Activated T-cell treated with anti-CD3 and anti-CD28 coated beads for 24 hours (primary cell): ENCODE measurements at places on chromosomes 4 and X.

DNA sequence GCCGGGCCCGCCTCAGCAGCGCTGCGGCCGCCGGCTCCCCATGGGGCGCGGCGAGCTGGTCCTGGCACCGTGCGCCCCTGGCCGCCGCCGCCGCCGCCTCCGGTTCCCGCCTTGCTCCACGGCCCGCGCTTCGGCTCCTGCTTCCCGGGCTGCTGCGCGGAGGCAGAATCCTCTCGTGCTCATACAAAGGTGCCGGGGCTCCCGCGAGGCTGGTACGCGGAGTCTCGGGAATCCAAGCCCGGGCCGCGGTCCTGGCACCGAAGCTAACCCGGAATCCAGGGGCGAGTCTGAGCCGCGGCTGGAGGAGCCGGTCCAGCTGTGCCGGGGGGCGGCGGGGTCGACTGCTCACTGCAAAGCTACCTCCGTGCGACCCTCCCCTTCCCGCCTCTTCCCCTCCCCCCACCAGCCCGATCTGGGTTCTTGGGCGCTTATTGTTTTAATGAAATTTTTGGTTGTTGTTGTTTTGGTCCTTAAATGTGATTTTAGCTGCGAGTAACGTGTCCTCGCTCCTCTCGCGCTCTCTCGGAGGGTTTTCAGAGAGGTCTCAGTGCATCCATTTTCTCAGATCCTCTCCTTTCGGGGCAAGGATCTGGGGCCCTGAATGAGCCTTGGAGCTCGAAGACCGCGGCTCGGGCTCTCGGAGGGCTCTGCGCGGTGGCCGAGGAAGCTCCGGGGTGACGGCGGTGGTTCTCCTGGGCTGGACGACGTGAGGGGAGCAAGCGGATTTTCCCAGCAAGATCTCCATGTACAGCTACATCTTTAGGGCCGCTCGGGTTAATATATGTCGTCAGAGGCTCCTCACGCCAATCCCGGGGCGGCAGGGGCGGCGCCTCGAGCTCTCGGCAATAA is at the start of gene HAND2:
Gene HAND2 (minus strand): TSS at position 753 of the 849 bp plus-strand sequence. CDS start 940 bp downstream, outside the sequence.
- no peak for DNase-seq

DNA sequence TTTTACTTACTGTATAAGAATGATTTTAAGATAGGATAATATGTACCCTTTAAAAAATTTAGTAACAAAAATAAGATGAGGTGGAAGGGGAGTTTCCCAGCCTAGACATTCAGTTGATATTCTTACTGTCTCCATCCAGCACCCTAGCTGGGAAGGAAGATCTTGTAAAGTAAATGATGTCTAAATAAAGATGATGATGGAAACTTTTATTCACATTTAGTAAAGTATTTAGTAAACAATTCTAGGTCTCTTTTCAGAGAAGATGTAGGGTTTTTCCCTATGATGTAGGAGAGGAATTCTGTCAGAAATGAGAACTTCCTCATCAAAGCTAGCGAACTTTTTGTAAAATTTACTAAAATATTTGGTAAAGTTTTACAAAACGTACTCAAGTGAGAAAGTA is 136.8 kb downstream of the RAPGEF2 start:
- DNase-seq: no peak

GRCh38 chr4:165378745-165379677 is at the start of gene CPE:
Gene CPE (plus strand): TSS chr4:165379008. CDS start chr4:165379222, 214 bp downstream.
- peak; percentile 40 for DNase-seq

DNA sequence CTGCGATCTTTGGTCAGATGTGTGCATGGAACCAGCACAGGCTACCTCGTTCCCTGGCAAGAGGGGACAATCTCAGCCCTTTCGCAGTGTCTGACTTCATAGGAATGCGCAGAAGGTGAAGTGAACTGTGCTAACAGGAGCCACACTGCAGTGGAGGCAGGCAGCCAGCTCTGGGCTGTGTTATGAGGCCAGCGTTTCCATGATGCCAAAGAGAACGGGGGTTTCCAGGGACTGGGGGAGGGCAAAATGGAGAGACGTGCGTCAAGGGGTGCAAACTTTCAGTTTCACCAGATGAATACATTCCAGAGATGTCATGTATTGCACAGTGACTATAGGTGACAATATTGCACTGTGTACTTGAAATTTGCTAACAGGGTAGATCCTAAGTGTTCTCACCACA is 30.4 kb downstream of the CLDN34 start:
- DNase-seq: peak; percentile 36

DNA sequence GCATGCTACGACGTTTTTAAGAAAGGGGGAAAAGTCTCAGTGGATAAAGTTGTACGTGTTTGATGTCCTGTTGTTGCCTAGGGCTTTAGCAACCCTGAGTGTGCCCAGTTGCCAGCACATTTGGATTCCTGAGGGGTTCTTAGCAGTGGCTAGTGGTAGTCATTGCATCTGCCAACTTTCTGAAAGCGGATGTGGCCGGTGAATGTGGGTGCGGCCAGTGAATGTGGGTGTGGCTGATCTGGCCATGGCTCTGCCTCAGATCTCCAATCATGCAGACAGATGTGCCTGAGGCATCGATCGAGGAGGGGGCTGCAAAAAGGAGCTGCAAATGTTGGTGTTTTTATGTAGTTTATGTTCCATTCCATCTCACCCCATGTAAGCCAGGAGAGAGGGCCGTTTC is 41.5 kb upstream of the FAT1 start:
- DNase-seq: no peak

DNA sequence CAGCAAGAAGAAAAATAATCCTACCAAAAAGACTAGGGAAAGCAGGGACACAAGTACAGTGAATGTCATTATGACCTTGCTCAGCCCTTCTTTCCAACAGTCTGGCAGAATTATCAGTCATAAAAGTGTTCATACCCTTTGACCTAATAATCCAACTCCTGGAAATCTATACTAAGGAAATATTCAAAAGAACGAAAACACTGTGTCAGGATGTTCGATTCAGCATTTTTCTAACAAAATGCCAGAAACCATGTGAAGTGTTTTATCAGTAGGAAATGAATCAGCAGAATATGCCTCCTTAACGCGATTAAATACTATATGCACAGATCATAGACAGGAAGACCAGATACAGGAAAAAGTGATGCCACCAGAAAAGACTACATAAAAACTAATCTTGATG is 16.2 kb upstream of the S100G start:
- DNase-seq: no peak

- no peak for DNase-seq
These were observed 113.4 kb downstream of the ANXA5 start for GRCh38 chr4:121583396-121583795.

DNA sequence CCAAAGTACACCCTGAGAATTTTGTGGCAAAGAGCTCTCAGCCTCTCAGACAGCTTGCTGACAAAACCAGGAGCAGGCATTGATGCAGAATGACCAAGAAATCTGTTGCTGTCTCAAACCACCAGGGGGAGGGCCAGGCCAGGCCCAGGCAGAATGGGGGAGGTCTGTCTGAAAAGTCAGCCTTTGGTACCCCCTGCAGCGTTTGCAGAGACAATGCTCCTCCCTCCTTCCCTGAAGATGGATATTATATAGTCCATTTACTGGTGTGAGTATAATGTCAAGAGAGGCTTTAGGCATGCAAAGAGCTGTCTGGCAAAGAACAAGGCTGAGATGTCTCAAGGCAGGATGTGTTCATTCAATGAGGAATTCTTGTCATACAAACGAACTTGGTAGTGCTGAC is 52.9 kb upstream of the TRPC5OS start:
- DNase-seq: no peak

- DNase-seq: no peak
These were observed 41.1 kb upstream of the ACSL4 start for GRCh38 chrX:109774136-109774535.

- DNase-seq: no peak
These were observed 108.2 kb downstream of the PCDH7 start for GRCh38 chr4:30828264-30828926.

DNA sequence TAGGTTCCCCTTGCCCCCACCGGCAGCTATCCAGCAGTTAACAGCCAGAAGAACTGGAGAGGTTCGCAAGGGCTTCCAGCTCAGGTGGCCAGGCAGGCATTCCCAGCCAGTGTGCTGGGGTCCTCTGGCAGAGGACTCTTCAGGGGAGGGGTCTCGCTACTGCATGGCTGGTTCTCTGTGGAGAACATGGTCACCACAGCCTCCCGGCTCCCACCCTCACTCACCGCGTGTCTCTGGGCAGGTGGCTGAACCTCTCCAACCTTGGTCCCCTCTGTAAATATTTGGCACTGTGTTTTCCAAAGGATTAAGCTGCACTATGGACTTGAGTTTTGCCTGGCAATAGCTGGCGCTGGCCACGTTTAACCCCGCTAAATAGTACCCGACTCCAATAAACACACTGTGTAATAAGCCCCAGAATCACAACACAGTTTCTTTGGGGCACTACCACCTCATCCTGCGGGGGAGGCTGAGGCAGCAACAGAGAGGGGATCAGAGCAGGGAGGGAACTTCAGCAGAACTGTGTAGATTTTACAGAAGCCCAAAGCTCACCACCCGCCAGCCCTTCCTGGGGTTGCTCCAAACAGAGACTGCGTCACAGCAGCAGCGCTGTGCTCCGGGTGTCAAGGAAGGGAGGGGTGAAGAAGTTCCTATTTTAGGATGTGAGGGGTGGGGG is 15.2 kb downstream of the BCOR start:
- DNase-seq: no peak

- no peak for DNase-seq
These were observed 15.9 kb upstream of the RBM47 start for GRCh38 chr4:40645586-40645985.

GRCh38 chr4:10761903-10762302 is 77.3 kb upstream of the CLNK start:
- no peak for DNase-seq

- DNase-seq: no peak
These were observed 62.1 kb upstream of the ANTXR2 start for GRCh38 chr4:80134936-80135701.

DNA sequence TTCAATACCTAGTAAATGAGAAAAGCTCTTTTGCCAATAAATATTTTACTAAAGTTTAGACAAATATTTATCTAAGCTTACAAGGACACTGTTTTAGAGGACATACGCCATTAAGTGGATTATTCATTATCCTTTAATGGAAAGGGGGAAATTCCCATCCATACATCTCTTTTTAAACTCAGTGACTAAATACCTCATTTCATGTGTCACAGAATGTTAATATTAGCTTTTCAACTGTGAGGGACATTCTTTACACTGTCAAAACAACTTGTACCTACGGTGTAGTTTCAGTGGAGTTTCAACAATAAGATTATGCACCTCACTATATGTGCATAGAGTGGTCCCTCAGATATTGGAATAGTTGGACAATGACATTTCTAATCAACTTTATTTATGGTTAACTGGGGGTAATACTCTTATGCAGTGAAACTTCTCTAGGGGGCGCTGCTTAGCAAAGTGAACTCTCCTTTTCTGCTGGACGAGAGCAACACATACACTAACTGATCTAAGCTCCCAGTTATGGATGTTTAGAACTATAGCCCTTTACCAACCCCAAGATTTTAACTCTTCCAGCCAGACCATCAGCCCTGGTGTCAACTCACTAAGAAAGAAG is 9.7 kb downstream of the HS6ST2 start:
- no peak for DNase-seq

DNA sequence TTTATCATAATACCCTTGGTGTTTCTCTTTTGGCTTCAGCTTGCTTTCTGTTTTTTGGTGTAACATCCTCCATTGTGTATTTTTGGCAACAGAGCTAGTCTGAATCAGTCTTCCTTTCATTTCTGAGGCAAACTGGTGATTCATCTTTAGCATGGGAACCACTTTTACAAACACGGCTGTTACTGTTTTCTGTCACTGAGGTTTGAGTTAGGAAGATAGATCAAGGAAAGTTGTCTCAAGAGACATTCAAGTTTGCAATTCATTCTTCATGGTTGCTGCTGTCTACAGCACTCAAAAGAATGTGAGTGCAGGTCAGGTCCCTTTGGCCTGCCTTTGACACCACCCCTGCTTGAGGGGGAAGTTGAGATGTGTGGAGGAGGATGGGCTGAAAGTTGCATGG is 36.3 kb downstream of the IL21 start:
- no peak for DNase-seq

DNA sequence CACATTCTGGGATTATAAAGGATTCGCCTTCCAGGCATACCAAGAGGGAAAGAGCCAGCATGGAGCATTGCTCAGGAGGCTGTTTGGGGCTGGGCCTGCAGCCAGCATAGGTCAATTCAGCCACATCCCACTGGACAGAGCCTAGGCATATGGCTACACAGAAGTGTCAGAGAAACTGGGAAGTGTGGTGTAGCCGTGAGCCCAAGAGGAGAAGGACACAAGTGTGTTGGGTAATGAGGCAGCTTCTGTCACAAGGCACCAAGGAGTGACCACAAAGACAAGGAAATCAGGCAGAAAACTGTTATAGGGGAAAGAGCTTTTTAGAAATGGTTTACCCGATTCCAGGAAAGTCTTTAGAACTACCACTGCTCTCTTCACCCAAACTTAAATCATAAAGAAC is 178.6 kb upstream of the TBL1X start:
- no peak for DNase-seq

DNA sequence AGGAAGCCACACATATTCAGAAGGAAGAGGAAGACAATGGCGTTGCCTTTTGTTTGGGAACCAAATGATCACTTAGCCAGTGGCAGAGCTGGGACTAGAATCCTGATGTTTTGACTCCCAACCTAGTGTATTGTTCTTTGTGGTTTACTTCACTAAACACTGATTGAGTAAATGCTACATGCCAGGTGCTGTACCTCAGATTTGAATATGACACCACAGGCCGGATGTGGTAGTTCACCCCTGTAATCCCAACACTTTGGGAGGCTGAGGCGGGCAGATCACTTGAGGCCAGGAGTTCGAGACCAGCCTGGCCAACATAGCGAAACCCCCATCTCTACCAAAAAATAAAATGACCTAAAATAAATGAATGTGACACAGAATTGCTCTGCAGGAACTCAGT is 8.4 kb downstream of the NDUFA1 start:
- no peak for DNase-seq

- no peak for DNase-seq
These were observed 780.7 kb upstream of the DIAPH2 start for GRCh38 chrX:95903975-95904374.

DNA sequence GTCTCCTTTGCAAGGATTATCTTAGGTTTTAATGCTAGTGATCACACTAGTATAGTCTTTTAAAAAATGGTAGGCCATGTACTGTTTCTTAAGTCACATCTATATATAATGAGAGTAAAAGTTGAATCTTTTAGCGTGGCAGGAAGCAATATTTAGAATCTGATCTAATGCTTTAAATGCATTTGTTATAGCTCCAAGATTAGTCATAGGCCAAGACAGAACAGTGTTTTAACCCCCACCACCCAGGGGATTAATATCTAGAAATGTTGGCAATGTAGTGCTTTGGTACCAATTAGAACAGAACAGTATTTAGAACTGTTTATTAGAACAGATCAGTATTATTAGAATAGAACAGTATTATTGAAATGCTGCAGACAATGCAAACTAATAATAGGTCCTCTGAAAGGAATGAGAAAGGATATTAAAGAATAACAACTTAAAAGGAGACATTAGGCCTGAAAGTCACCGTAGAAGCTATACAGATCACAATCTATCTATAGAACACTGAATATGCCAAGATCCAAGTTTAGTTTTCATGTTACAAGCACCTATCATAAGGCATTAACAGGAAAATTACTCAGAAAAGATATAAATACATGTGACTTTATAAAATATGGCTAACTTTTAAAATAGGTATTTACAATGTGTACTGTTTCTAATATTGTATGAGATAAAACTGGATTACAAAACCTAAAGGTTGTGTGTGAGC is 146.2 kb downstream of the NPNT start:
- DNase-seq: no peak
